Activated naive CD4-positive, alpha-beta T cell treated with anti-CD3 and anti-CD28 coated beads, Interleukin-2, amount 50 U/mL, for 72 hours (primary cell): ENCODE measurements at places on chromosomes 4 and X. TPM values are rescaled to one million over a fixed set of nuclear protein-coding genes. Genes with fewer than 3 reads are reported as not detected.

CT45A5 gene
- 0.29 TPM for total RNA-seq

FMR1NB gene
- total RNA-seq: 0.30 TPM

SCML1 gene
- total RNA-seq: 28.3 TPM

SPOCK3 gene
- total RNA-seq: not detected

ABCG2 gene
- not detected for total RNA-seq

COL4A6 gene
- not detected for total RNA-seq

MAGEC3 gene
- not detected for total RNA-seq

NAT8L gene
- total RNA-seq: 0.99 TPM

CLTRN gene
- total RNA-seq: not detected

TREX2 gene
- 1.0 TPM for total RNA-seq

GRIA2 gene
- total RNA-seq: not detected

SULT1E1 gene
- not detected for total RNA-seq

RNF175 gene
- 0.91 TPM for total RNA-seq

MOB1B gene
- 15.7 TPM for total RNA-seq

SLITRK2 gene
- not detected for total RNA-seq

MAGEA9B gene
- not detected for total RNA-seq

ARX gene
- total RNA-seq: not detected

ELF4 gene
- total RNA-seq: 25.4 TPM

CCDC110 gene
- total RNA-seq: 0.50 TPM

PRKG2 gene
- 0.16 TPM for total RNA-seq

POU4F2 gene
- total RNA-seq: not detected

CNOT6L gene
- total RNA-seq: 105 TPM

TMPRSS11D gene
- total RNA-seq: not detected

GUF1 gene
- 51.4 TPM for total RNA-seq
